ENCODE measurements at places on chromosomes 11 and 22.

GRCh38 chr22:26134654-26135330 is 34.5 kb upstream of the SEZ6L start:
- DNase-seq = no peak

DNA sequence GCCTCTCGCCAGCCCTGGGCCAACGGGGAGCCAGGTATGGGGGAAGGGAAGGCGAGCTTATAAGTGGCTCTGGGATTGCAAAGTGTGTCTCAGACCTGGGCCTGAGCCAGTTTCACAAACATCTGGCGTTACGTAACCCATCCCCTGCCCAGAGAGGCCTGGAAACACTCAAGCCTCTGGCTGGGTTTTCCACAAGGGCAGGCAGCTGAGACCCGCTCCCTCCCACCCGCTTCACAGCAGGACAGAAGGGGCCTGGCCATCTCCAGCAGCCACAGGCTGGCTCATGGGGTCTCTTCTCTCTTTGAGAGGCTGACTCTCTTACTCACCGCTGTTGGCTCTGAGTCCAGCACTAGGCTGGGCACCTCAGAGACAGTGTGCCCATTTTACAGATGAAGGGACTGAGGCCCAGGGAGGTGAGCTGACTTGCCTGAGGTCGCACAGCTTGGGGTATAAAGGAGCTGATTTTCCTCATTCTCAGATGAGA is 44.5 kb downstream of the TRIOBP start:
- no peak for DNase-seq

- no peak for DNase-seq
Measured at GRCh38 chr11:57387289-57388030, 3.0 kb downstream of the PRG2 start.

- no peak for DNase-seq
Measured at GRCh38 chr22:30874431-30875370, 93.9 kb downstream of the MORC2 start.

GRCh38 chr22:38725900-38726655 is 20.3 kb downstream of the GTPBP1 start:
- DNase-seq = no peak

DNA sequence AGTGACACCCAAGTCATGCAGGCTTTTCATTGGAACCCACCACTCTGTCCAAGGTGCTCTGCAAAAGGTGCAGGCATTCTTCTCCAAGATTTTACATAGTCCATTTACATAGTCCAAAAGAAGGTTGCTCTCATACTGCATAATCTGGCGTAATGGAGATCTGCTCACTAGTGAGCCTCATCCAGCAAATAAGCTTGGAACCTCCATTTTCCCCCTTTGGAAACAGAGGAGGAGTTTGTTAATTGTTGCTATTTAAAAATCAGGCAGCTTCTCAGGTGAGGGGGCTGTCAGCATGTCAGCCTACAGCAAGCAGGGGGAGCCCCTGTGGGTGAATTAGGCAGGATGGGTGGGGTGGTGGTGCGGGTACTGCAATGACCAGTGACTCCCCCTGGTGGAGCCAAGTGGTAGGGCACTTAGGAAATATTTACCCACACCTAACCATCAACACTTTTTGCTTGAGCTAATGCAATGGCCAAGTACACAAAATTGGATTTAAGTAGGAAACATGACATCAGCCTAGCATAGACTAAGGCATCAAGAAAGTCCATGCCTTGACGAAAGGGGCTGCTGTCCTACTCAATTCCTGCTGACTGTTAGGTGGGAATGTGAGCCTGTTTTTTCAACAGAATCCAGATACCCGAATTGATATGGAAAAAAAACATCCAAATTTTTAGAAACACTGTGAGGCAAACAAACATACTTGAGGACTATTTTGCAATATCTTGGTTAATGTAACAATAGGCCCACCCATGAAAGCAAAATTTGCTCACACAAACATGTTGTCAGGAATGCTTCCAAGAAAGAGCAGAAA is 64.5 kb downstream of the AMBRA1 start:
- DNase-seq = no peak

Data from GDM1 (cell line).